Sigmoid colon (tissue), 7 donors: ENCODE measurements at places on chromosomes 4 and X.

GRCh38 chr4:26105815-26106699 is 192.0 kb downstream of the SMIM20 start:
- DNase-seq, result no peak

GRCh38 chrX:24485323-24485722 is 20.2 kb downstream of the PDK3 start:
- no peak for DNase-seq

DNA sequence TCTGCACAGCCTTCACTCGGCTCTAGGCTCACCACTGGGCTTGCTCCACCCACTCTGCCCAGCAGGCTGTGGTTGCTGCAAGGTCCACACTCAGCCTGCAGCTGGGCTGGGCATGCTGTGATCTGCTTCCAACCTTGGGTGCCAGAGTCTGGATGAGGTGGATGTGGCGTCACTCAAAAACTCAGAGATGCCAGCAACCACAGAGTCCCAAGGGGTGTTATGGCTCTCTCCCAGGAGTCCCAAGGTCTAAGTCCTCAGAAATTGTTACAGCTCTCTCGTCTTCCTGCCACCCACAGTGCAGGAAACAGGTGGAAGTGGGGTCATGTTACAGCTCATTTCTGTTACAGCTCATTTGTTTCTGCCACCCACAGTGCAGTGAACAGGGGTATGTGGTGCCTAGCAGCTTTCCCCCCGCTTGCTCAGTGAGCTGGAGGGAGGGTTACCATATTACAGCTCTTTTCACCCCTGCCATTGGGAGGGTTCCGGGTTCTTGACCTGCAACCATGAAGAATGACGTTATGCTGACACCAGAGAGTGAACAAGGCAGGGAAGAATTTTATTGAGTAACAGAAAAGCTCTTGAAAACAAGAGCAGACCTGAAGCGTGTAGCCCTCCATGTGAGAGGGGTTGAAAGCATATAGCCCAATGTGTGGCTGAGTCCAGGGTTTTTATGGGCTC is 893.9 kb downstream of the PCDH7 start:
- DNase-seq, result no peak

DNA sequence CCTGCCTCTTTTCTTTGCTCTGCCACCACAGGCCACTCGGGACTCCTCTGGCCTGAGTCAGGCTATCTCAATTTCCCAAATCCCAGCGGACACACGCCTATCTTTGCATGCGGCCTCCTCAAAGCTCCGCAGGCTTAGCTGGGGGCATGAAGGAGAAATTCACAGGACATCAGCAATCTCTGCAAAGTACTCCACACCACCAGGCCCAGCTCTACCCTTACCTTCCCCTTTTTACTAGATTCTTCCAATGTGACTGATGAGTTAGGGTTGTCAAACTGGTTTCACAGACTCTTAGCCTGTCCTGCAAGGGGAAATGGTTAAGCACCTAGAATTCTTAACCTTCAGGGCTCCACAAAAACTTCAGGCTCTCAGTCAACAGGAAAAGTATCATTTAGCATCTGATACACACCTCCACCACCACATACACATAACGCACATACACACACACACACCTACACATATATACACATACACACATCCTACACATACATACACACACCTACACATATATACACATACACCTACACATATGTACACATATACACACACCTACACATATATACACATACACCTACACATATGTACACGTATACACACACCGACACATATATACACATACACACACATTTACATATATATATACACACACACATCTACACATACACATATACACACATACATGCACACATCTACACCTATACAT is 349.1 kb downstream of the ANK2 start:
- no peak for DNase-seq

GRCh38 chrX:39149761-39150160 is 348.5 kb downstream of the MID1IP1 start:
- peak; percentile 77 for DNase-seq

- DNase-seq, result no peak
Measured at GRCh38 chrX:21683941-21684340, 25.8 kb upstream of the KLHL34 start.

GRCh38 chr4:72169861-72170260 is 138.1 kb downstream of the NPFFR2 start:
- no peak for DNase-seq
